T-cell (primary cell): ENCODE measurements at places on chromosomes 12 and 14. TPM values are rescaled to one million over a fixed set of nuclear protein-coding genes. Genes with fewer than 3 reads are reported as not detected.

PRR4 gene
- total RNA-seq, result 0.73 TPM

NRXN3 gene
- not detected for total RNA-seq

RTL1 gene
- total RNA-seq, result not detected

EML1 gene
- 1.4 TPM for total RNA-seq

GALNT16 gene
- 0.46 TPM for total RNA-seq

FOXA1 gene
- total RNA-seq, result 0.50 TPM

KDM2B gene
- total RNA-seq, result 102 TPM

DACT1 gene
- 8.4 TPM for total RNA-seq

COL2A1 gene
- not detected for total RNA-seq

FGF23 gene
- total RNA-seq, result not detected

TAS2R14 gene
- 3.5 TPM for total RNA-seq

SMOC1 gene
- total RNA-seq, result not detected

MGST1 gene
- total RNA-seq, result 1.5 TPM

A2M gene
- total RNA-seq, result not detected

CMA1 gene
- not detected for total RNA-seq

SLC39A5 gene
- 0.57 TPM for total RNA-seq

SIRT4 gene
- 4.1 TPM for total RNA-seq

ISCU gene
- 149 TPM for total RNA-seq

AQP5 gene
- total RNA-seq, result not detected

HHIPL1 gene
- 0.05 TPM for total RNA-seq

FGF6 gene
- total RNA-seq, result not detected

PCK2 gene
- total RNA-seq, result 29.4 TPM

RERGL gene
- not detected for total RNA-seq

KLRB1 gene
- total RNA-seq, result 33.2 TPM
